ENCODE measurements at places on chromosomes 1 and 21.

DNA sequence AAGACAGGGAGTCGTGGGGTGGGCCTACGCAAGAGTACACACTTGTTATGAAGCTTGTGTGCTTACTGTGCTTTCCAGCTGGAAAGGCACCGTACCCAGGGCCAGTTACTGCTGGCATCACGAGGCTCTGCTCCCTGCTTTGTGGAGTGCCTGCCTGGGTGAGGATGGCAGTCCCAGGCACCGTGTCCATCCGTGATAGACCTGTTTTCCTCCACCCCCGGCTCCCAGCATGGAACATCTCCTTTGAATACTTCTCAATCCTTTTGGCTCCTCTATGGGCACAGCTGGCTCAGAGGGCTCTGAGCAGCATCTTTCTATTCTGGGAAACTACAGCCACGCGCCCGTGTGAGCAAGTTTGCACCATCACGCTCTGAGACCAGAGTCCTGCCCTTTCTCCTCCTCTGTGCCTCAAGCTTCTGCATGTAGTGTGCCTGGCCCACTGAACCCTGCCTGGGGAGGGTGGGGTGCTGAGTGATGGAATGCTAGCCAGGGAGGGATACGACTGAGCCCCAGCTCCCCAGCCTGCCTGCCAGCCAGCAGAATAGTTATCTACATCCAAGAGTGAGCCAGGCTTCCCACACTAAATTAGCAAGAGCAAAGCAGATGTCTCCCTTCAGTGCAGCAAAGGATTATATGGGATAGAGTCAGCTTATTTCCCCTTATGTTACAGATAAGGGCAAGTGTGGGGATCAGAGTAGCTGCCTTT is 7.1 kb upstream of the TNR start:
- DNase-seq = no peak

DNA sequence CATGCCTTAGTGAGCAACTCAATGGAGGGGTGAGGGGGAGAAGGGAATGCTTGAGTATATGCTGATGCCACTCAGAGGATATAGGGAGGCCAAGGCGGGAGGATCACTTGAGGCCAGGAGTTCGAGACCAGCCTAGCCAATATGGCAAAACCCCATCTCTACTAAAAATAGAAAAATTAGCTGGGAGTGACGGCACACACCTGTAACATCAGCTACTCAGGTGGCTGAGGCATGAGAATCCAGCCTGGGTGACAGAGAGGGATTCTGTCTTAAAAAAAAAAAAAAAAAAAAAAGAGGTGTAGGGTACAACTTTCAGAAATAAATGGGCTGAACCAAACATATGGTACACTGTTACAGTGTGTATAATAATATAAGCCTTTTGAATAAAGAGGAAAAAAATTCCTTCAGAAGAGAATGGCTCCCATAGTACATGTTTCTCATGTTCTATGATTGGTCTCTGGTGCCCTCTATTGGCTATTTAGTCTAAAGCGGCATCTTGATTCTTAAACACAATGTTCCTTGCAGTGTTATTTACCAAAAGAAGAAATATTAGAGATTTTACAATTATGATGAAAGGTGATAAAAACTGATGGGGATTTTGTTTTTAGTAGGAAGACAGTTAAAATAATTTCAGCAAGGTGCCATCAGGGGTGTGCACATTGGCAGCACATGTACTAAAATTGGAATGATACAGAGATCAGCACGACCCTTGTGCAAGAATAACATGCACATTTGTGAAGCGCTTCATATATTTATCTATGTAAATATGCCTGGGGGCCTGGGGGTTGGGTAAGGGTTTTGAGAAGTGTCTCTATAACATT is 109.8 kb downstream of the PATJ start:
- no peak for DNase-seq

GRCh38 chr1:6788946-6789345 is 3.7 kb downstream of the CAMTA1 start:
- no peak for DNase-seq

- DNase-seq = no peak
Measured at GRCh38 chr1:71068325-71069240, 12.3 kb downstream of the ZRANB2 start.

DNA sequence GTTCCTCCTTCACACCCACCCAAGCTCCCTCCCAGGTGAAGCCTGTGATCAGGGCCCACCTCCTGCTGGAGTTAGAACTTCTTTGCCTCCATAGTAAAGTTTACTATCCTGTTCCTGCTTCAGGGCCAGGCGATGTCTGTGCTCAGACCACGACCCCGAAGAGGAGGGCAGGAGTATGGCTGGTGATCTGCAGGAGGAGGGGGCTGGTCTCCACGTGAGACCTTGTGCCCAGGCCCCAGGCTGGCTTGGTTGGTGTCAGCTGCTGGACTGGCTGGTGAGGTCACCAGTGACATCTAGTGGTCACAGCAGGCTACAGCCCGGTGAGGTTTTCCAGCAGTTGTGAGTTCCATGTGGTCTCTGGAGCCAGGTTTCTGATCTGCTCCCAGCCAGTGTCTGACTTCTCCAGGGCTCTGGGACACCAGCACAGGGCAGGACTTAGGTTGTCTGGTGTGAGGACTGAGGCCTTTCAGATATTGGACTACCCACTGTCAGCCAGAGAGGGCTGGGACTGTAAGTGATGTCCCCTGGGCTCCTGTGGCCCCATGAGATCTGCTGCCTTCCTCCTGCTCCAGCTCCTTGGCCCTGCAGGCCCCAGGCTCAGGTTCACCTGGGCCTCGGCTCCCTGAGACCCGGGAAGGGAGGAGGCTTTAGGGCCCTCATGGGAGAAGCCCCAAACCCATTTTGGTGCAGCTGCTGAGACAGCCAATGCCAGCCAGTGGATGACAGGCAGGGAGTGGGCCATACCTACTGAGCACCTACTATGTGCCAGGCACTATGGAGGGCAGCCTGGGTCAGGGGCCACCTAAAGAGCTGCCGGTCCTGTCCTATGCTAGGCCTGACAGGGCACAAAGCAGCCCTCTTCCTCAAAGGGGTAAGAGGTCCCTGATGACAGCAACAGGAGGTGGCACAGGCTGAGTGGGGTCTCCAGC is 6.0 kb upstream of the UBL4B start:
- peak; percentile 7 for DNase-seq

DNA sequence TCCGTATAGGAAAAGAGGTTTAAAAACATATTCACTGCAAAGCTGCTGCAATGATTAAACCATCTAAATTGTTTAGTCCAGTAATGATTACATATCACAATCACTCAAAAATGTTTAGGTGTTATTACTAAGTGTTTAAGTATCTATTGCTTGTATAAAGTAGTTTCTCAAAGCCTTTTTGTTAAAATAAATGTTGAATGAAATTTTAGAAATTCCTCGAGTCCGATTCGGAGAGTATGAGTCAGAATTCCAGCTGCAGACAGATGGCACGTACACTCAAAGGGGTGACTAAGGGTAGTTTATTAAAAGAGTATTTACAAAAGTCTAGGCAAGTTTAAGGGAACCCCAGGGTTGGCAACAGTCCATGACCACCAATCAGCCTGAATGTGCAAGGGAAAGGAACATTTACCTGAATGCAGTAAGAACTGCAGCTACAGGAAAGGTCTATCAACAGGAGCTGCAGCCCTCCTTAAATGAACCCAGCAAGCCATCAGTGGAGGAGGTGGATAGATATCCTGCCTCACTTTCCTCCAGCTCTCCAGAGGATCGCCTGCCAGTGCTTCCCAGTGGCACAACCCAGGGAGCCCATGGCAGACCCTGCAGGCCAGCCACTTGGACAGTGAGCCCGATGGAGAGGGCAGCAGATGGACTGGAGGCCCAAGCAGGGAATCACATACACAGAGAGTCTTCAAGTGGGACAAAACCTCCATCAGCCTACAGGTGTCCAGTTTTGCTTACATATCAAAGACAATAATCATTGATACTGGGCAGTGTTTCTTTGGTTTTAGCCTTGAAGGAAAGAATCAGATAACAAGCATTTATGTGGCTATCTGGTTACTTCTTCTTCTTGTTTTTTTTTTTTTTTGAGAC is 92.1 kb upstream of the SLC44A3 start:
- no peak for DNase-seq

Measured in activated CD8-positive, alpha-beta memory T cell treated with anti-CD3 and anti-CD28 coated beads for 4 hours (primary cell).